Activated CD8-positive, alpha-beta memory T cell treated with anti-CD3 and anti-CD28 coated beads for 24 hours (primary cell): ENCODE measurements at places on chromosomes 11 and 22.

GRCh38 chr22:46803031-46803880 lies 40.8 kb downstream of the TBC1D22A start:
- DNase-seq: peak; percentile 85

DNA sequence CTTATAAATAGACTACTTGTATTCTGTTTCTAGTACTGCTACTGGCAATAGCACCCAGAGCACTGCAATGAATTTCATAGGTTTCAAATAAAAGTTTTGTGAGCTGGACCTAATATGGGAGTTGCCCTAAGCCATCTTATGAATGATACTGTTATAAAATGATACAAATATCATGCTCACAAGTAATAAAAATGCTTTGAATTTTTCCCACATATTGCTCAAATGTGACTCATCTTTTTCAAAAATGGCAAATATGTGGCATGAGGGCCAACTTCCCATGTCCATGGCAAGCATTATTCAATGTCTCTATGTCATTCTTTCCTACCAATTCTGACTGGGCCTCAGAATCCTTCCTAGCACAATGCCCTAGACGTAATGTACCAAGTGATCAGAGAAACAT lies 137.6 kb downstream of the TRPC6 start:
- no peak for DNase-seq

DNA sequence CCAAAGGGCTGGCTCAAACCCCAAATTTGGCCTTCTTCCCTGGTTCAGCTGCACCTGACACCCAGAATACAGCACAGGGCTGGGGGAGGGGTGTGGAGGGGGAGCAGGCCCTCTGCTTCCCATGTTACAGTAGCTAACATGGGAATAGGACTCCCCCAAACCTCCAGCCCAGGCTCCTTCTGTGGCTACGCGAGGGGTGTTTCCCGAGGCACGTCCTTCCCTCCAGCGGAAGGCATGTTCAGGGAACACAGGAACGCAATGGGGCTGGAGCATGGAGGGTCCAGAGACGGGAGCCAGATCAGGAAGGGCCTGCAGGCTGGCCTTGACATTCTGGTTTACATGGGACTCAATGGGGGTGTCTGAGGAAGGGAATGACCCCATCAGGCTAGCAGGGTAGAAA lies 11.8 kb upstream of the IGLL1 start:
- DNase-seq: no peak

DNA sequence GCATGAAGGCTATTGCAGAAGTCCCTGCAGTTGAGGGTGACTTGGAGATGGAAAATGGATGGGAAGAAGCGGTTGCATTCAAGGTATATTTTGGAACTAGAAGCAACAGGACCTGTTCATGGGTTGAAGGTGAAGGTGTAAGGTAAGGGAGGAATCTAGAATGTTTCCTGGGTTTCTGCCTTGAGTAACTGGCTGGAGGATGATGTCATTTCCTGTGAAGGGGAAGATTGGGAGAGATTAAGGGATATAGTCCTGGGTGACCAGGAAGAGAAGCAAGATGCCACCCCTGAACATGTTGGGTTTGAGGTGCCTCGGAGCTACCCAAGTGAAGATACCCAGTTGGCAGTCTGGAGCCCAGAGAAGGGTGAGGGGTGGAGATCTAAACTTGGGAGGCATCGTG lies 12.1 kb upstream of the MOGAT2 start:
- no peak for DNase-seq

- DNase-seq: no peak
These were observed 113.0 kb downstream of the ATXN10 start for GRCh38 chr22:45784357-45785277.

- no peak for DNase-seq
These were observed 4.4 kb upstream of the ZNF202 start for GRCh38 chr11:123745764-123746451.

DNA sequence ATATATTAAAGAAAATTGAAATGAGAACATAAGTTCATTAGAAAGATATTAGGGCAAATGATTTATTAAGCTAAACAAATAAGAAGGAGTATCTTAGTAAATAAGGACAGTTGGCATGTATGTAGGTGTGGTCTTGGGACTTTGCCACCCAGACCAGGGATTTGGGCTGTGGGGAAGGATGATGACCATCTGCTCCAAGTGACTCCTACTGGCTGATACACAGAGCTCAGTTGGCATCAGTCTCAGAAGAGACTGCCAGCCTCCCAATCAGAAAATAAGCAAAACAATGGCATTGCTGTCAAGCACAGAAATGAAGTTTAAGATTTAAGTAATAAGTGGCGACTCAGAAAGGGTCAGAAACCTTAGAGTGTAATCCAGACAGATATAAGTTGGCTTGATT lies 49.5 kb downstream of the PAX6 start:
- DNase-seq: no peak

DNA sequence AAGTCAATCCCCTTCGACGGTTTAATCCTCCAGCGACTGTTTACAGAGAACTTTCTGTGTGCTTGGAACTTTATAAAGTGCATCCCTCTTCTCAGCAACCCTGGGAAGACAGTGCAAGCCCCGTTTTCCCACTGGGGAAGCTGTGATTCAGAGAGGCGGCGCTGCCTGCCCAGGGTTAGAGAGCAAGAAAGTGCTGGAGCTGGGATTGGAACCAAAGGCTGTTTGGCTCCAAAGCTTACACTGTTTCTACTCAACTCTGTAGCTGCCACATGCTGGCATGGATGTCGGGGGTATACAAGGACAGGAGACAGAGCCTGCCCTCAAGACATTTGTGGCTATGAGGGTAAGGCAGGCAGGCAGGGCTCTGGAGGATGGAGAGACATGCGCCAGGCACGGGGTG lies 13.0 kb downstream of the FBLN1 start:
- no peak for DNase-seq

- no peak for DNase-seq
These were observed 16.2 kb downstream of the PLEKHB1 start for GRCh38 chr11:73662445-73663157.

GRCh38 chr11:22433094-22433455 lies 94.9 kb downstream of the SLC17A6 start:
- no peak for DNase-seq

GRCh38 chr22:24433828-24434470 lies 6.5 kb downstream of the ADORA2A start:
- no peak for DNase-seq

DNA sequence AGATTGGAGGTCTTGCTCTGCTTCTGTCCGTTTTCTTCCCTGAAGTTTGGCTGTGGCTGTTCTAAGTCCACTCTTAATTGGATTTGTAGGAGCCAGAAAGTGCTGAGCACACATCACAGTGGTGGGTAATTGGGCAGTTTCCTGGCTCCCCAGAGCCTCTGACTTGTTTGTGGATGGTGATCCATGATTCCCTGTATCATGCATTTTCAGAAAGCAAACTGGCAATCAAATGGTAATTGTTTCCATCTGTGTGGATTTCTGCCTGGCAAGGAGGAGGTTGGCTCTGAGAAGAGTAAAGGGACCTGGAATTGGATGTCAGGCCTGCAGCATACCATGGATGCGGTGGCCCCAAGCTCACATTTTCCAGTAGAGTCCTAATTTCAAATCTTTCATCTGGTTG lies 49.5 kb downstream of the PPFIBP2 start:
- DNase-seq: no peak

- DNase-seq: no peak
These were observed 36.0 kb upstream of the MYH9 start for GRCh38 chr22:36423461-36424404.

DNA sequence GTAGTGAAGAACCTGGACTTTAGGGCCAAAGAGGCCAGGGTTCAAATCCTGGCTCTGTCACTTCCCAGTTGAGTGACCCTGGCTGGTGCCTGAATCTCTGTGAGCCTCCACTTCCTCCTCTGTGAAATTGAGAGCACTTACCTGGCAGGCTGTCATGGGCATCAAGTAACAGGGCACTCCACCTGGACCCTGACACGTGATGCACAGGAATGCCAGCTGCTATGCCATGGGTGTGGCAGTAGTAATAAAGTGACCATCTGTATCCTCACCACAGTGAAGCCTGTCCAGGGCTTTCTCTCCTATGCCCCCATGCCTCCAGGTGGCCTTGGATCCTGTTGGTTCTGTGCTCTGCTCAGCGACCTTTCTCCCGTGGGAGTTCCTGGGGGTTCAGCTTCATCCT lies 29.8 kb upstream of the PPP6R3 start:
- no peak for DNase-seq

DNA sequence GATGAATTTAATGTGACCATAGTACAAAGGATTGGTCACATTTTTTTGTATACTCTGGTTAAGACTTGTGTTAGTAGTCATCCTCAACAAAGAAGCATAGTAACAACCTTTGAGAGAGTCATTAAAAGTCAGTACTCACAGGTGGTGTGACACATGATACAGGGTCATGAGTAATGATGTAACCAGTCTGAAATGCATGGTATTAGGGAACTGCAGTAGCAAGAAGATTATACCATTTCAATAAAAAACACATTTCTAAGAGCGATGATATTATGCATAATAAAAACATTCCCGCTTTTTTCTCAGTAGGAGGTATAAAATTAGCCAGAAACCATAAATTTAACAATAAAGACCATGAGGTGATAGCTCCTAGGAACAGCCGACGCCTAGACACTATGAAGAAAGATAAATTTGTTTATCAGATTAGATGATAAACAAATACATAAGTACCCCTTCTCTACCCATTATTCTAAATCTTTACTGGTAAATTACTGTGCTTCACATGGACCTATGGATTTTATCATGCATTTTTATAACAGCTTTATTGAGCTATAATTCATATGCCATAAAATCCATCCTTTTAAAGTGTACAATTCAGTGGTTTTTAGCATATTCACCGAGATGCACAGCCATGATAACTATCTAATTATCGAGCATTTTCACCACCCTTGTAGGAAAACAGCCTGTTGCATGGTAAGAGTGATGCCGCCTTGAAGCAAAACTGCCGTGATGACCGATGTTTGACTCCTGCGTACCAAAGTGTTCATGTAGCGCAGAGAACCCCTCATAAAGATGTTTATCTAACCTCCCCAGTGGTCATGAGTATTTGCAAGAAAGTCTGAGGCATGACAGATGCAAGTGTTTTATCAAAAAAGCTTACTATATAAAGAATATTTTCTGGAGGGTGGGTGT lies 41.8 kb downstream of the TMPRSS5 start:
- no peak for DNase-seq

DNA sequence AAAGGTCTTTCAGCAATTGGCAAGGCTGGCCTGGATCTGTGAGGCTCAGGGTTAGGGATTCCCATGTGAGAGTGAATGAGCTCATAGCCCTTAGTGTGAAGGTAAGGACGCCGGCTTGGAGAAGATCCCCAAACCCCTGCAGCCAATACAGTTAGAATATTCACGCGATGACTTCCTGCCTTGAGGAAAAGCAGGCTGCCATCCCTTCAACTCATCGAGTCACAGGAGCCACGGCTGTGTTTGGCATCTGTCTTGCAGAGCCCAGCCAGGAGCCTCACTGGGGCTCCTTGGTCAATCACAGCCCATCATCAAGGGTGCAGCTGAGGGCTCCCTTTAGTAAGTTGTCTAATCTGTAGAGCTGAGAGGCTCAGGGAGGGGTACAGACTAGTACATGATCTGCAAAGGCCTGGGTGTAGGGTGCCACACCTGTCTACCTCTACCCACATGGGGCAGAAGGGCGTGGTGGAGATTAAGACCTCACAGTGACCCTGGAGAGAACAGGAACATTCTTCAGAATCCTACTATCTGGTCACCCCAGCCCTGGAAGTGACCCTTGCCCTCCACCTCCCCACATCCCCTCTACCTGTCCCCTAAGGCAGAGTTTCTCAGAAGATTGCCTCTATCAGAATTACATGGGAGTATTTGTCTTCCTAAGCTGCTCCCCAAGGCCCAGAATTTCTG lies 18.5 kb downstream of the IL10RA start:
- peak; percentile 60 for DNase-seq

- DNase-seq: no peak
These were observed 80.0 kb downstream of the KCNC1 start for GRCh38 chr11:17814546-17814945.

GRCh38 chr11:44450295-44450932 lies 115.0 kb upstream of the CD82 start:
- peak; percentile 19 for DNase-seq

GRCh38 chr11:18016789-18017188 lies 3.9 kb upstream of the SERGEF start:
- no peak for DNase-seq

- no peak for DNase-seq
These were observed 360.5 kb downstream of the SHANK2 start for GRCh38 chr11:70891844-70892380.

GRCh38 chr11:33657757-33658156 lies 42.9 kb downstream of the C11orf91 start:
- no peak for DNase-seq

GRCh38 chr11:62104816-62105653 lies 18.8 kb upstream of the INCENP start:
- DNase-seq: no peak

- DNase-seq: no peak
These were observed 12.7 kb upstream of the TSGA10IP start for GRCh38 chr11:65932558-65932919.

- no peak for DNase-seq
These were observed 37.7 kb downstream of the NF2 start for GRCh38 chr22:29641042-29641699.

- no peak for DNase-seq
These were observed 14.1 kb downstream of the SHISA8 start for GRCh38 chr22:41900652-41901312.

- DNase-seq: no peak
These were observed 138.8 kb upstream of the SOX6 start for GRCh38 chr11:16494918-16495691.
